Esophagus squamous epithelium (tissue), 5 donors: ENCODE measurements at places on chromosomes 16 and 17. TPM values are rescaled to one million over a fixed set of nuclear protein-coding genes. Genes with fewer than 3 reads are reported as not detected.

DNA sequence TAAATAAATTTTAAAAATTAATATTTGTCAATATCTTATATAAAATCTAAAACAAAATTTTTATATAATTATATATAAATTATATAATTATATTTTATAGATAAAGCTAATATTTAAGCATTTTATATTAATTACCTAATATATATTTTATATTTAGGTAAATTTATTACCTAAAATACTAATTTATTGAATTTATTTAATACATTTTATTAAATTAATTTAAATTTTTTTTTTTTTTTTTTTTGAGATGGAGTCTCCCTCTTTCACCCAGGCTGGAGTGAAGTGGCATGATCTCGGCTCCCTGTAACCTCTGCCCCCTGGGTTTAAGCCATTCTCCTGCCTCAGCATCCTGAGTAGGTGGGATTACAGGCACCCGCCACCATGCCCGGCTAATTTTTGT is 22.4 kb downstream of the ATAD5 start:
- H3K27me3 ChIP-seq = no peaks in the 10 kb centered on the region
- no peak overlapping the region for H3K27ac ChIP-seq
- no peaks in the 10 kb centered on the region for H3K36me3 ChIP-seq
- DNase-seq = no peak

DNA sequence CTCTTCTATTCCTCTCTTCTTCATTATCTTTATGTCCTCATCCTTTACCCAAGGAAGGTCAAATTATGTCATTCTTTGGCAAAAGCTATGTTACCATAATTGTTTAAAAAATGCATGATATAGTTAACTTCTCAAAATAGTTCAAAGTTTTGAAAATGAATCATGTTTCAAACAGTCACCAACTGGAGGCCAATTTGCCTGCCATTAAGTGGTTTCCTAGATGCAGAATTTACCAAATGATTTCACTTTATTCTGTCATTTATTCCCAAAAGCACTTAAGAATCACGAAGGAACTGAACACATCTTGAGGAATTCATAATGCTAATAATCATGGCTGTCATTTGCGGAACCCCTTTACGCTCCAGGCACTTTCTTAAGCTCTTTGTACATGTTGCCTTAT is 190.9 kb upstream of the CDH11 start:
- DNase-seq = no peak
- no peak overlapping the region for H3K4me3 ChIP-seq

GRCh38 chr17:27207073-27207513 is 86.8 kb upstream of the WSB1 start:
- no peaks in the 10 kb centered on the region for H3K27me3 ChIP-seq
- no peak for DNase-seq
- no peak overlapping the region for H3K4me3 ChIP-seq
- H3K27ac ChIP-seq = no peak overlapping the region
- H3K36me3 ChIP-seq = no peaks in the 10 kb centered on the region
- H3K4me1 ChIP-seq = peaks cover 13% of the 10 kb centered on the region

C17orf78 gene
- not detected for total RNA-seq

DNA sequence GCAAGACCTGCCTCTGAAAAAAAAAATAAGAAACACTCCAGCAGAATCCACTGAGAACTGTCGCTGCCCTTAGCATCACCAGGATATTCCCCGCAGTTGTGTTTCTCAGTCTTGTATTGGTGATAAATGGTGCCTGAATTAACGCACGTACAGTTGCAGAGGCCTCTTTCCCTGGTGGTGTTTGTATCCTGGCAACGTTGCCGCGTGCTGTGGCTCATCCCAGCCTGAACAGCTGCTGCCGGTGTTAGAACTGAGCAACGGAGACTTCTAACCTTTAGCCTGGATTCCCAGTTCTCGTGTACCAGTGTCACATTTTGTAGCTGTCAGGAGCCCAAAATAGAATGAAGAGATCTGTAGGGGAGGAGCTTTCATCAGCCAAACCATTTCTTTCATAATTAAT is 4.8 kb downstream of the MLYCD start:
- no peak for DNase-seq
- no peak overlapping the region for H3K27ac ChIP-seq
- peaks cover 35% of the 10 kb centered on the region for H3K36me3 ChIP-seq
- no peak overlapping the region for H3K4me3 ChIP-seq
- peaks cover 43% of the 10 kb centered on the region for H3K4me1 ChIP-seq

DNA sequence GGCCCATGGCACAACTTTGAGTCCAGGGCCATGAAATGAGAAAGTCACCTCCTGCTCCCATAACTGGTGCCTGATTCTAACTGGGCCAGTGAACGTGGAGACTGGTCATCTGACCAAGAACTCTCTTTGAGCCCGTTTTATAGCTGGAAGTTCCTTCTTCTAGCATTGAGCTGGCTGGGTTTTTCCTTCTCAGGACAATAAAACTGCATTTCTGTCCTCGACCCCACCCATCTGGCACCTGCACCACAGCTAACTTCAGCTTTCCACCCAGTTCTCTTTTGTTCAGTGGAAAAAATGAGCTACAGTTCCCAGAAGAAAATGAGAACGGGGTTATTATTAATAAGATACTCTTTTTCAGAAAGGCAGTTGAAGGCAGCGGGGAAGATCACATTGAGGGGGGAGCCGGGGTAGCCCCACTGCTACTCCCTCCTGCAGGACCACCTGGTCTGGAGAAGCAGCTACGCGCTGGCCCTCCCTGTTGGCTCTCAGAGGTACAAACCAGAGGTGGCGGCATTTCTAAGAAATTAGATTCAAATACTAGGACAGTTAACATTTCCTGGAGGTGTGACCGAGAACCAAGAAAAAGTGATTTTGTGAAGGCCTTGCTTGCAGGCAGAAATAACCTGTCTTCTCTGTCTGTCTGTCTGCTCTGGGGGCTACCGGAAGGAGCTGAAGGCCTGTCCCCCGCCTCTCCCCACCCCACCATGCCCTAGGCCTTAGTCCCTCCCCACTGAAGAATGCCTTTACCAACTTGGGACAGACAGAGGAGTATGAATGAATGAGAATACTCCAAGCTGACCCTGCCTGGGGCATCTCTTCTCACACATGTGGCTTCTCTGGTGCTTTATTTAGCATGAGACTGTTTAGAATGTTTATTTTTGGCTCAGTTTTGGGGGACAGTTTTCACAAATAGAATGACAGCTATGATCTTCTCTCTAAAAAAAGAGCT is 123.9 kb downstream of the XYLT1 start:
- no peak for DNase-seq
- peak overlapping the region; percentile 72 for H3K27ac ChIP-seq
- H3K27me3 ChIP-seq = no peaks in the 10 kb centered on the region
- no peaks in the 10 kb centered on the region for H3K36me3 ChIP-seq
- H3K4me3 ChIP-seq = no peak overlapping the region

IL17C gene
- 2.4 TPM for total RNA-seq

DNA sequence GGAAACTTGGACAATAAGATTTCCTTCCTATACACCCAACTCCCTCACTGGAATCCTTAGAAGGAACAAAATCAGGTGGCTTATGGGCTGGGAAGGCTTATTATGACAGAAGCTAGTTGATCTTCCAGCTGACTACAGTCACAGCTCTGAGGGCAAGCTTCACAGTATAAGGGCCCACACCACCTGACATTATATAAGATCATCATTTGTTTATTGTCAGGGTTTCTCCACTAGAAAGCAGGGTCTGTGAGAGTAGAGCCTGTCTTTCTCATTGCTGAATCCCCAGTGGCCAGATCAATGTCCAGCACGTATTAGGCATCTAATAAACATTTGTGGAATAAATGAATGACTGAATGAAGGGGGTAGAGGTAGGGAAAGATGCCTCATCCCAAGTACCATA is 57.8 kb upstream of the PHOSPHO1 start:
- H3K27me3 ChIP-seq = no peaks in the 10 kb centered on the region
- DNase-seq = no peak
- no peak overlapping the region for H3K4me3 ChIP-seq
- no peaks in the 10 kb centered on the region for H3K36me3 ChIP-seq

LAT gene
- total RNA-seq = 7.4 TPM
